ENCODE measurements at places on chromosomes 11 and 22.

DNA sequence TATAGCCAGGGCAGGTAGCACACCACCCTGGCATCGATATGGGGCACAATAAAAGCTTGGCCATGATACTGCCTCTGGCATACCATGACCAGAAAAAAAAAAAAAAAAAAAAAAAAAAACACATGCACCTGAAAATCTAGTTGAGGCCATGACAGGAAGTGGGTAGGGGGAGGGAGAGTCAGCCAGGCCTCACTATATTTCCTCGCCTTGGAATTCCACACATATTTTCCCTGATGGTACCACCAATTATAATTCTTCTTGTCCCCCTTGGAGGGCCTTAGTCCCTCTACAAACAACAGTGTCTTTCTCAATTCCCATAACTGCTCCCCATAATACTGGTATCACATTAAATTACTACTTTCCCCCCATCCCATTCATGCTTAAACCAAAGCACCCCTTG is 12.6 kb upstream of the CHKA start:
- peaks cover 14% of the 10 kb centered on the region for H3K27me3 ChIP-seq
- H3K27ac ChIP-seq: no peak overlapping the region
- peaks cover 21% of the 10 kb centered on the region for H3K36me3 ChIP-seq

- H3K4me1 ChIP-seq: peaks cover 3% of the 10 kb centered on the region
- H3K27ac ChIP-seq: no peak overlapping the region
- peaks cover 3% of the 10 kb centered on the region for H3K36me3 ChIP-seq
- H3K4me3 ChIP-seq: no peak overlapping the region
These were observed 13.7 kb downstream of the MFNG start for GRCh38 chr22:37472418-37473006.

- DNase-seq: no peak
- H3K27ac ChIP-seq: no peak overlapping the region
- H3K4me3 ChIP-seq: no peak overlapping the region
- H3K36me3 ChIP-seq: no peaks in the 10 kb centered on the region
These were observed 20.5 kb upstream of the SCGB1A1 start for GRCh38 chr11:62398011-62398994.

DNA sequence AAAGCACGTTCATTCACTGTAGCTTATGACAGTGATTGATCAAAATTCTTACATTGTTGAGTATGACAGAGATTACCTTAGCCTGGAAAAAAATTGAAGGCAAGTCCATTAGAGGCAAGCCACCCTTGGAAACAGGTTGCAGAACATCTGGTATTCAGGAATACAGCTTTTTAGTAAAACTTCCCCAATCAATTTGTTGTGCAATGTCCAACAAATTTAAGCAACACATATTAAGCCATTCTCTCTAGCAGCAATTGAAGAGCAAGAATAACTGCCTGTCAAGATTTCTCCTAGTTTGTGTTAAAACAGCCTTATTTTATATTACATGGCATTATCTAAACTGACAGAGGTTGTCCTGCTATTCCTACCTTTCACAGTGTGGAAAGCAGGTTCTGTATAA is 37.0 kb downstream of the BCL2L13 start:
- no peak overlapping the region for H3K27ac ChIP-seq
- H3K4me1 ChIP-seq: peaks cover 38% of the 10 kb centered on the region
- H3K36me3 ChIP-seq: no peaks in the 10 kb centered on the region
- no peaks in the 10 kb centered on the region for H3K27me3 ChIP-seq

GRCh38 chr11:61922539-61922938 is 5.2 kb upstream of the RAB3IL1 start:
- H3K4me3 ChIP-seq: no peak overlapping the region
- peaks cover 9% of the 10 kb centered on the region for H3K4me1 ChIP-seq
- H3K36me3 ChIP-seq: peaks cover 4% of the 10 kb centered on the region
- no peak for DNase-seq
- H3K27me3 ChIP-seq: peaks cover 34% of the 10 kb centered on the region
